GM23338 (cell line): ENCODE measurements at places on chromosomes 16 and 17.

GRCh38 chr16:53922807-53923571, 219.0 kb downstream of the FTO start:
- DNase-seq: no peak

DNA sequence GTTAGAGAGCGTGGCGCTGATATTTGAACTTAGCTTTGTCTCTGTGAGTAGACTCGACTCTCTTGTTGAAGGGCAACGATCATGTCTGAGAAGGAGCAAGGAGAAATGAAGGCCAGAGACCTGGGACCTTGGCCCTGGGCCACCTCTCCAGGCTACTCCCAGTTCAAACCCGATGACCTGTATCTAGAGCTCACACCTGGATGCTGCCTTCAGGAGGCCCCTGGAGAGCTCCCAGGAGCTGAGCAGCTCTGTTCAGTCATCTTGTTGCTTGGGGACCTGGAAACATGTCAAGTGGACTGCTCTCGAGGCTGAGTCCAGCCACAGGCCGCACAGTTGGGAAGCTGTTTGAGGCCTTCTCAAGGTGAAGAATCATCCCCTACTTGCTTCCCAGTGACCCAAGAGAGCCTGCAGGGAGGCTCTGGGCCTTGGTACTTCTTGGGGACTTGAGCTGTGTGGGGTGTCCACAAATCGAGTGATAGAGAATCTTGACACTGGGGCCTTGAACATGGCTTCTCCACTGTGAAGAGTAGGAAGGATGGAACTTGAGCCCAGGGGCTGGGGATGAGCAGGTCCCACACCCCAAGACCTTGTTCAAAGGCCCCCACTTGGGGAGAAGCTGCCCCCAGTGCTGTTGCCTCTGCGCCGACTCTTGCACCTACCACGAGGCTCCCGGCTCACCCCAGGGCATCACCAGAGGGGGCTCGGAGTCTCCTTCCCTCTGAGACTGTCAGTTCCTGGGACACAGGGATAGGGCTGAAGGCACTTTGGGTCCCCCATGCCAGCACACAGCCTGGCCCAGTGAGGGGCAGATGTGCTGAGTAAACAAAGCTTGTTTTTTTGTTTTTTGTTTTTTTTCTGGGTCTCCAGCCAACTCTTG, 112.1 kb downstream of the IRX5 start:
- DNase-seq: no peak

- peak; percentile 84 for DNase-seq
Observed at GRCh38 chr16:57045694-57046381, 46.5 kb upstream of the CPNE2 start.

GRCh38 chr17:49288388-49288787, 57.8 kb upstream of the PHOSPHO1 start:
- no peak for DNase-seq

DNA sequence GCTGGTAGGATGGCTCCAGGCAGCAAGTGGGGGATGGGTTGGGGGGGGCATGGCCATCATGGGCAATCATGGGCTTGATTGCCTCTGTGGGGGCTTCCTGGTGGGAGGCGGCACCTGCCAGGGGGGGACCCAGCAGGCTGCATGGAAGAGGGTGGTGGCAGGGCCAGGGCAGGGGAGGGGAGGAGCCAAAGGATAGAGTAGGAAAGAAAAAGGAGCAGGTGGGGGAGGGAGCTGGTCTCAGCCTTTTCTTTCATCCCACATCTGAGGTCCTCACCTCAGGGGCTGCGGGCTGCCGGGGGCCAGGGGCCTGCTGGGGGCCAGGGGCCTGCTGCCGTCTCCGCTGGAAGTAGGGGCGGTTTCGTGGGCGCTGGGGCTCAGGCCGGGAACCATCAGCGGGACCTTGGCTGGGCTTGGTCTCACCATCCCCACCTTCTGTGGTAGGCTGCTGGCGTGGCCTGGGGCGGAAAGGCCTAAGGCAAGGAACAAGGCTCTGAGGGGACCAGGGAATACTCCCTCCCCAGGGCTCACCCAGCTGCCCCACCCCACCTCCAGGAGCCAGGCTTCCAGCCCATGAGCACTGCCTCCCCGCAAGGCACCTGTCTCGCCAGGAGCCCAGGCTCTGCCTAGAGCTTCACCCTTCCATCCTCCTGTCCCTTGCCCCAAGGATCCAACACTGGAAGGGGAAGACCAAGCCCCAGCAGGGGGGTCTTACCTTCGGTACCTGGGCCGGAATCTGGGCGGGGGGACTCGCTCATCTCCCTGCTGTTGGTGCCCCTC, 5.0 kb downstream of the YBX2 start:
- no peak for DNase-seq

GRCh38 chr17:70752966-70753467, 583.7 kb downstream of the KCNJ2 start:
- no peak for DNase-seq

DNA sequence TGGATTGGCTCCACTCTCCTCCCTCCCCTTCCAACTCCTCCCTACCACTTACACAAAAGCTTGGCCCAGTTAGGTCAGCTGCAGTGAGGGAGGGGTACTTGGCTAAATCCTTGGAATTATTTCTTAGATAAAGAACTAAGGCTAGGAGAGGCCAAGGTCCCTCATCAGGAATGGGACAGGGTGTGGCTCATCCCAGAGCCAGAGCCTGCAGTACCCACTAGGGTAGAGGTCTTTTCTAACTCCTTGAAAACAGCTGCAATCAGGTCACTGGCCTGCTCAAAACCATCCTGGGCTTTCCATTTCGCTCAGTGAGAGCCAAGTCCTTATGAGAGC, 1.9 kb upstream of the SLC46A1 start:
- peak; percentile 85 for DNase-seq

DNA sequence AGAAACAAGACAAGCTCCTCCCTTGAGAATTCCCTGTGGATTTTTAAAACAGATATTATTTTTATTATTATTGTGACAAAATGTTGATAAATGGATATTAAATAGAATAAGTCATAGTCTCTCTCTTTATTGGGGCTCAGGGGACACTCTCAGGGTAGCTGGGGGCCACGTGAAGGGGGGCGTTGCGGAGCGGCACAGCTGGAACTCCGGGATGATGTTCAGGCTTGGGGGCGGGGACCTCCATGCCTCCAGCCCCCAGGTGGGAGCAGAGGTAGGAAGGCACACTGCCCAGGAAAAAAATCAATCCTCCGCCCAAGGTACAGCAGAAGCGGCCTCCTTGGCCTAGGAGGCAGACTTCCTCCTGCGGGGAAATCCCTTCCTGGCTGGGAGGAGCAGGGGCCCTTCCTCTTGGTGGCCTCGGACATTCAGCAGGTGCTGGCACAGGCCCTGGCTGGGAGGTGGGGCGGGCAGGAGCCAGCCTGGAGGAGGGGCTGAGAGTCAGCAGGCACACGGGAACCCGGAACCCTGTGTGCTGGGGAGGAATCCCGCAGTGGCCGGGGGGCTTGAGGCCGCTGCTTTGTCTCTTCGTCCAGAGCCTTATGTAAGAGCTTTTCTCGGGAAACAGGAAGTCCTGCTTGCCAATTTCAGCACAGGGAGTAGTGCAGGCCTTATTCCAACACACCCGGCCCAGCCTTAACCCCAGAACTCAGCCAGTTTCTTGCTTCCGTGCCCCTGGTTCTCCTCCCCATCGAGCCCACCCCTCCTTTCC, 591 bp upstream of the TNFSF13 start:
- DNase-seq: peak; percentile 83

DNA sequence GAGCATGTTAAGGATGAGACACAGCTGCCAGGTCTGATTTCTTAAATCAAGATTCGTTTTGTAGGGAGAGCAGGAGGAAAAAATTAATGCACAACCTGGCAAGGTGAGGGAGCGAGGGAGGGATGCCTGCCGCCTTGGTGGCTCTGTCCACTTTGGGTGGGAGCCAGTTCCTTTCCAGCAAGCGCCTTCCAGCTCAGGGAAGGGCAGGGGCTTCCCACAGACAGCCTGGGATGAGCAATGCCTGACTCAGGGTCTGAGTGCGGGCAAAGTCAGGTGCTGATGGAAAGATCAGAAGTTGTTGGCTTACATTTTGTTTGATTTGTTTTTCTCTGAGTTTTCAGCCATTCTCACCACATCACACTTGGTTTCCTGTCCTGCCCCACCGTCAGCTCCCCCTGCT, 220.7 kb downstream of the ENGASE start:
- DNase-seq: no peak

DNA sequence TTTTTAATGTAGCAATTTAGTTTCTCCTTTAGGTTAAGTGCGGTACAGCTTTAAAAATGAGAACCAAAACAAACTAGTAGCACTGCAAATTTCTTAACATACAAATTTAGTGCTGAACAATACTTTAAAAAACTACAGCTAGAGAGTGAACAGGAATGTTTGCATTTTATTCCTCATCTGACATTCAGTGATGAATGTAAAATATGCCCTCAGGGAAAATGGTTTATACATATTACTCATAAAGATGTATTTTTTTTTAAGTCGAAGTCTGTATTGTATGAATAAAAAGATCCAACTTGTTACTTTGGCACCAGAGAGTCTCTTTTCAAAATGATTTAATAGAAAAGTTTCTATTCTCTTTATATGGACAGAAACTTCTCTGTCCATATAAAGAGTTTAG, 96.8 kb downstream of the BRIP1 start:
- DNase-seq: no peak

GRCh38 chr17:82407255-82407654, 10.9 kb upstream of the HEXD start:
- DNase-seq: no peak

DNA sequence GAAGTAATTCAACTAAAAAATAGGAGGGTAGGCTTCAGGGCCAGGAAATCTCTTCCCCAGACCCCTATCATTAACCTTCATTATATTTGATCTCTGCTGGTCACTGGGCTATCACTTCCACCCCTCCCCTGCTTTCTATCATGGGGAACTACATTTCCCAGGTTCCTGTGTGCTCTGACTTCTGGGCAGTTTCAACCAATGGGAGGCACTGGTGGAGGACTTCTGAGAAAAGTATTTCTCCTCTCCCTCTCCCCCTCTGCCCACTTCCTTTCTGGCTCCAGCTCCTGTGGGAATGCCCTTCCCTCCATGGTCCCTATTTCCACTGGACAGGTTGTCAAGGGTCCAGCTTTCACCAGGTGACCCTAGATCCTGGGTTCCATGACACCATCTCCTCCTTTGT, 364.4 kb downstream of the C16orf95 start:
- no peak for DNase-seq

GRCh38 chr17:36066365-36066985, 2.4 kb downstream of the CCL18 start:
- DNase-seq: no peak

DNA sequence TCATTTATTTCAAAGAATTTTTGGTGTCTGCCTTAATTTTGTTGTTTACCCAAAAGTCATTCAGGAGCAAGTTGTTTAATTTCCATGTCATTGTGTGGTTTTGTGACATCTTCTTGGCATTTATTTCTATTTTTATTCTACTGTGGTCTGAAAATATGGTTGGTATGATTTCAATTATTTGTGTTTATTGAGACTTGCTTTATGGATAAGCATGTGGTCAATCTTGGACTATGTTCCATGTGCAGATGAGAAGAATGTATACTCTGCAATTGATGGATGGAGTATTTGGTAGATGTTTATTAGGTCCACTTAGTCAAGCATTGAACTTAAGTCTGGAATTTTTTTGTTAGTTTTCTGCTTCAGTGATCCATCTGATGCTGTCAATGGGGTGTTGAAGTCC, 383.0 kb downstream of the PMP22 start:
- no peak for DNase-seq

- DNase-seq: no peak
Observed at GRCh38 chr17:78872486-78872885, 30.5 kb downstream of the CEP295NL start.

DNA sequence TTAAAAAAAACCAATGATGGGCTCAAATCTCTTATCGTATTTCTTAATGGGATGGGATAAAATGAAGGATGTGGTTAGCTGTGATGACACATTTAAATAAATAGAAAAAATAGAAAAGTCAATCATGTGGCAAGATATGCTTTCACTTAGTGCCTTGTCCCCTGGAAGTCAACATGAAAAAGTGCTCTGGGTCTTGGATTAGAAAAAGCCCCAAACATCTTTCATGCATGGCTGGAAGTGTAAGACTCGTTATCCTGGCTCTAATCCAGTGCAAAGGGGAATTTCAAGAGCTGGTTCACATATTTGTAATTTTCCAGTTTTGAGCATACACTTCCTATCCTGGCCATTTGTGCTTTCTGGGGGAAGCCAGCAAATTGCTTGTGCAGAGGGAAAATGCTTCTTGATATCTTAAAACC, 160.9 kb downstream of the MAP2K6 start:
- no peak for DNase-seq

DNA sequence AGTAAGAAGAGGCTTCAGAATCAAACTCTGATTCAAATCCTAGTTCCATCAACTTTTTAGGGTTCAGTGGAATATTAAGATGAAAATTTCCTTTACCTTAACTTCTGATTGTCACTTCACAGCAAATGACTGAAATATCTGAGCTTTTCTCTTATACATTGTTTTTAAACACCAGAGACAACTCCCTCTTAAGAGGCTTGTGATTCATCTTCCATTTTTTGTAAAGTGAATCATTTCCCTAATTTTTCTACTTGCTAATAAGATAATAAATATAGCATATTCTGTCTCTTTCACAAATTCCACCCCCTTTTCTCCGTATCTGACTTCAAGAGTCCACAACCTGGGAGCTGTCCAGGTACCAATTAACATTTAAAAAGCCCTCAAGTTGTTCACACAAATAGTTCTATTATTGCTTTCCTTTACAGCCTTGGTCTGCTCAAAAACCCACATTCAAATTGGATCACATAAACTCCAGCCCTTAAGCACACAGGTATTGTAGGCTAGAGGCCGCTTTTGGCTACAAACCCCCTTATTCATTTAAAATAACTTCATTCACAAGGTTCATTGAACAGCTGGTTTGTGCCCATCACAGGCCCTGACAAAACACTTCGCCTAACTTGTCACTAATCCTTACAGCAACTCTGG, 14.1 kb upstream of the UTP6 start:
- DNase-seq: no peak

DNA sequence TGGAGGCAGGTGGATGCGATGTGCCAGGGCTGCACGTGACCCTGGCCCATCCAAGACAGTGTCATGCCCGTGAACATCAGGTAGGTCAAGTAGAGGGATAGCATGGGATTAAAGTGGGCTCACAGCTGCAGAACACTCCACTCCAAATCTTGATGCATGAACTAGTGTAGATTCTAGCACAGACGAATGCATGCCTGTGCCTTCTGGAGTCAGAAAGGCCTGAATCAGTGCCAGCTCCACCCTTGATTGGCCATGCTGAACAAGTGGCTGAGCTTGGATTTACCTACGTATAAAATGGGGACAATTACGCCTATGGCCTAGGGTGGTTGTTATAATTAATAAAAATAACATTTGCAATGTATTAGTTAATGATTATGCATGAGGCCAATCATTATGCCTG, 10.6 kb downstream of the IRX3 start:
- no peak for DNase-seq
